Bronchial smooth muscle cell (primary cell): ENCODE measurements at places on chromosomes 12 and 14. TPM values are rescaled to one million over a fixed set of nuclear protein-coding genes. Genes with fewer than 3 reads are reported as not detected.

The TEX52 gene
- not detected in 2 replicates for total RNA-seq

The SMARCC2 gene
- 46.7 and 55.5 TPM in 2 replicates for total RNA-seq

The HOXC4 gene
- 0.16 TPM in 1 of 2 replicates, not detected in the other for total RNA-seq

The HCAR3 gene
- total RNA-seq = not detected in 2 replicates

The IQSEC3 gene
- total RNA-seq = 0.16 and 0.17 TPM in 2 replicates

The STXBP6 gene
- total RNA-seq = 3.9 and 7.6 TPM in 2 replicates

The TBC1D30 gene
- 0.32 and 0.43 TPM in 2 replicates for total RNA-seq

The TAS2R31 gene
- total RNA-seq = 1.6 and 3.0 TPM in 2 replicates

The CHFR gene
- 22.9 and 24.0 TPM in 2 replicates for total RNA-seq
